ENCODE measurements at places on chromosomes 7 and 10.

DNA sequence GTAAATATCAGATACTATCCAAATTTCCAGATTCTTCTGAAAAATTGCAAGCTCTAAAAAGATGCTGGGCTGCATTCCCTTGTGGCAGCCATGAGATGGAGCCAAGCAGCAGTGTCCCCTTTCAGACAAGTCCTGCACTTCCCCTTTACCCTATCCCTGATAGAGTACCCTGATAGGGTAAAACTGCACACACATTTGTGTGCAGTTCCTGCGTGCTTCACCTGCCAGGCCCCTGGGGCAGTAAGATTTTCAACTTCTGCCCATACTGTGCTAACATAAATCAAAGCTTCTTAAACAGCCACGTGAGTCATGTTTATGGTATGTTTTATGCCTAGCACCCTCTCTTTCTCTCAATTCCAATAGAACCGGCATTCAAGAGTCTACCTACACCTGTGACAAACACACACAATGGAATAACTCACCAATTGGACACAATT lies 52.2 kb downstream of the IFIT5 start:
- no peak for DNase-seq

DNA sequence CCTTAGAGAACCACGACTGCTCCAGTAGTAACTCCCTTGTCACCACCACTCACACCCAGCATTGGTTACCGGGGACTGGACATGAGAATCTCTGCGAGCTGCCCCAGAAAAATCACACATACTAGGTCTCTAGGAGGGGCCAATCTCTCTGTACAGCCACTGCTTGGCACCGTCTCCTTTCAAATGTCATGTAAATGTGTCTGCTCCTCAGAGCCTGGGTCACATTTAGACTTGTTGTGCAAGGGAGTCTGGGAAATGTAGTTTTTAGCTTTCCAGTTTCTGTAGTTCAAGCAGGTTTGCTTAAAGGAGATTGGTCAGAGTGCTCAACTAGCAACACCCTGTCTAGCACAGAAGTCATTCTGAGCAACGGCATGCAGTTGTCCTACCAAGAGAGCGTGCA lies 60.0 kb downstream of the CHN2 start:
- no peak for DNase-seq

GRCh38 chr10:72334825-72335393 lies 19.8 kb downstream of the DNAJB12 start:
- peak; percentile 62 for DNase-seq

DNA sequence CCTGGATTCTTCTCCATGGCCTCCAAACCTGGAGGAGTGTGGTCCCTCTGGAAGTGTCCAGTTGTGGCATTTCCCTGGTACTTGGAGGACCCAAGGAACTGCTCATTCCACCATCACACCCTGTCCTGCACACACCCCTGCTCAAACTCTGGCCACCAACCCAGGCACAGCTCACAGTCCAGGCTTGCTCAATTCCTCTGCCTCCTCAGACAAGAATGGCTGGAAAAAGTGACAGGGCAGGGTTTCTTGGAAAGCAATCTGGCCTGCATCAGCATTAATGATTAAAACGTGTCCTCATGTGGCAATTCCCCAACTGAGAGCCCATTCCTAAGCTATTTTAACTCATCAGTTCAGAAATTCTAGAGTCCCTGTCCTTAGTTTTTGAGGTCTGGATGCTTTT lies 17.2 kb upstream of the TPST1 start:
- no peak for DNase-seq

- DNase-seq, result no peak
Observed at GRCh38 chr10:124962421-124962820, 20.5 kb downstream of the ZRANB1 start.

DNA sequence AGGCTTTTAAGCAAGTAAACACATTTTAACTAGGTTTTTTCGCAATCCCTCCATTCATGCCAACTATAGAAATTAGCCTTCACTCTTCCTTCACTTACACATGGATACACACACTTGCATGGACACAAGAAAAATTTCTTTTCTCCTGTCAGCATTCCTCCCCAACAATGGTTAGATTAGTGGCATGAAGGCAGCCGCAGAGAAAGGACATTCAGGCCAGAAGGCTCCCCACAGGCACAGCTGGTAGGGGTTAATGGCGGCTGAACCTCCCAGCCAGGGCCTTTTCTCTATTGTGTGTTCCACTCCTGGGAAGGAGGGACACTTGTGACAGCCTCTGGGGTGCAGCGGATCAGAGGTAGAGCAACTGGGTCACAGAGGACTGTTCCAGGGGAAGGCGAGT lies 255.0 kb upstream of the SP8 start:
- no peak for DNase-seq

DNA sequence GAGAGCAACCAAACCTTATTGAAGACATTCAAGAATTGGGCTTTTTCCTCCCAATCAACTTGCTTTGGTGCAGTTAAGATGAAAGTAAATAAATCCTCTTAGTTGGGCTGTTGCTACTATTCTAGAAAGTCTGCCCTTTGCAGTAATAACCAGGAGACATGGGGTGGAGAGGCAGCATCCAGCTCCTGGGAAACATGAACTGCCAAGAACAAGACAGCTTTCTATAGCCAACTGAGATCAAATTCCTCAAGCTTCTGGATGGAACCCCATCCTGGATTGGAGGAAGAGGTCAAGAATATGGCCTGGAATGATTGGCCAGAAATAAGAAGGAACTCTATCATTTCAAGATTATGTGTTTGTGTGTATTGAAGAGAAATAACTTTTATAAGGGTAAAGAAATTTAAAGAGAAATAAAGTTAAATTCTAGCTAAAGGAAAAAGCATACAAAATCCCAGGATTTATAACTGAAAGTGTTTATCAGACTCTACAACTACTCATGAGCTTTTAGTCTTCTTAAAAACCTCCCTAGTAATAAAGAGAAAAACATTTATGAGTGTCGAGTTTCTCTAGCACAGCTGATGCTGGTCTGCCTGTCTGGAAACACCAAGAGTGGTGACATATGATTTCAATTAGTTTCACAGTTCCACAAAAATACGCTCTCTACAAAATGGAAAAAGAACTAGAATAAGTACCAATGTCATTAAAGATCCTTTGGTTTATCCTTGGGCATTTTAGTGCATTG lies 70.1 kb upstream of the COL1A2 start:
- DNase-seq, result no peak

GRCh38 chr10:31745612-31746376 lies 182.8 kb downstream of the ARHGAP12 start:
- DNase-seq, result no peak

DNA sequence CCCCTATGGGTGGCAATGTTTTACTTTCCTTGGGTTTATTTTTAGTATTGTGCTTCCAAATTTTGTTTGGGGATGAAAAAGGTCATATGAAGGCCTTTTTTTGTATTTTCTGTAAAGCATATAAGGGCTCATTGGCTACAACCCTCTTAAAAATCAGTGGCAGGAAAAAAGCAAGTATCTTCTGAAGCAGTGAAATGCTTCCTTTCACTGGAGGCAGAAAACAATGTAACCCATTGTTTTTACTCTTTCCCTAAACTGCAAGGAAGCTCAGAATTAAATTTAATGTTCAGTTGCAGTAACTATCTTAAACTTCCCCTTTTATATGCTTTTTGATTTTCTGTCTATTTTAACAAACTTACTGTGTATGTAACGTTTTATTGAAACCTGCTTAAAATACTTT lies 148.7 kb upstream of the LYZL1 start:
- DNase-seq, result no peak

DNA sequence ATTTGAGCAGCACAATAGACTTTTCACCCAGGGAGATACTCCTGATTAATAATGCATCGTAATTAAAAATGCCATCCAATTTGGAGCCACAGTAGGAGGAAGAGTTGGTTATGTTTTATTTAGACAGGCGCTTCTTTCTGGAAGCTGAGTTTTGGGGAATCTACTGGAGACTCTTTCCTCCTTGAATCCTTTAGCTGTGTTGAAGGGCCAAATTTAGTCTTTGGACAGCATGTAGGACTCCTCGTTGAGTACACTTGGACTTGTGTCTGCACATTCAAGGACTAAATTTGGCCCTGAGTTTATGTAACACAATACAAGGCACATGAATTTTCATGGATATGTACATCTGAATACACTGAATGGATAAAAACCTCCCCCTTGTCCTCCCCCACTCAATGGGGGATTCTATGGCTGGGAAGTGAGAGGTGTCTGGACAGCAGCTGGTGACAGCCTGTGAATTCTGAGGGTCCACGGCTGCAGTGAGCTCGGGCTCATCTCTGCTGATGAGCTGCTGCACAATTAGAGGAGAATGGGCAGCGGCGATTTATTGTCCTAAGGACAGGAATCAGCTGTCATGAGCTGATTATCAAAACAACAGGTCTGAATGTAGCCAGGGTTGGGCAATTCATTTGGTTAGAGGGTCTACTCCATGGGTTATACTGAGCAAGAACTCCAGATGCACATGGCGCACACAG lies 95.2 kb downstream of the PRTFDC1 start:
- DNase-seq, result no peak

- DNase-seq, result no peak
Observed at GRCh38 chr10:73910401-73910763, 550 bp upstream of the PLAU start.

GRCh38 chr10:118454211-118454610 lies 112.1 kb upstream of the FAM204A start:
- DNase-seq, result no peak

- DNase-seq, result peak; percentile 23
Observed at GRCh38 chr7:155206318-155207020, 91.2 kb upstream of the INSIG1 start.

DNA sequence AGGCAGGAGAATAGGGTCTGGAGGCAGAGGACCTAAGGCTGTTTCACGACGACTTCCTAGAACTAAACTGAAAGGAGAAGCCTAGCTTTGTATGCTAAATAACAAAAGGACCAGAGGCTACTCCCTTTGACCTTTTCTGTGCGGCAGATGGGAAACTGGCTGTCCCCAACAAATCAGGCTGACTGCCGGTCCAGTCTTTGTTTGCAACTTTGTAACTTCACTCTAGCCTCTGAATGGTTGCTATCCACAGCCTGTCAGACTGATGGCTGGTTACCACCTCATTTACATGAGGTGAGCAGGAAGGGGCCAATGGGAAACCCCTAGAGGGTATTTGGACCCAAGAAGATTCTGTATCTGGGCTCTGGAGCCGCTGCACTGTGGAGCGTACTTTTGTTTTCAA lies 132.6 kb upstream of the SHH start:
- DNase-seq, result no peak

GRCh38 chr10:85491652-85492051 lies 874.9 kb downstream of the GRID1 start:
- DNase-seq, result no peak

DNA sequence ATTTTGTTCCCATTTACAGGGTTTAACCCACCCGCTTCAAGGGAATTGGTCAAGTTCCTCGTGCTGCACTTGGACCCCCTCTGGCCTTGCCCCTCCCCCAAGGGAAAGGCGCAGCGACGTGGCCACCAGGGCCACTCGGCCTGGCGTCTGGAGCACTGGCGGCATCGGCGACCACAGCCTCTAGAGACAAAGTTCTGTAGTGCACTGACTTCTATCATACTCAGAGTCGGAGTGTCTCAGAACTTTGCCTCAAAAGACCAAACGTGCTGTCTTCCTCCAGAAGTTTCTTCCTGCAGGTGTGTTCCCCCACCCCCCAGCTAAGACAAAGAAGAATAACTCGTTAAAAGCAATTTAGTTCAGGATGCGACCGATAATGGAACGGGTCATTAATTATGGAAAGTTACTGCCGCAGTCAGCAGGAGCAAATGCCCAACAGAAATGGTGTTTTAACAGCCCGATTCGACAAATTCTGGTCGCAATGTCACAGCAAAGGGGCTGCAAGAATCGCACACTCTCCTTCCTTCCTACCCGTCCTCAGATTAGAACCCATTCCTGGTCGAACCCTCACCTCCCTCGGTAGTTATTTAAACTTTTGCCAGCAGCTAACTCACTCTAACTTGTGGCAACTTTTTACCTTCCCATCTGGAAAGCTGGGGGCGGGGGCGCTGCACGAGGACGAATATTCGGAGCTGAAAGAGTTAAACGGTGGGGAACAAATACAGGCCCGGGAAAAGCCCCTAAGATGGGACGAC lies 202.1 kb upstream of the NFE2L3 start:
- no peak for DNase-seq

DNA sequence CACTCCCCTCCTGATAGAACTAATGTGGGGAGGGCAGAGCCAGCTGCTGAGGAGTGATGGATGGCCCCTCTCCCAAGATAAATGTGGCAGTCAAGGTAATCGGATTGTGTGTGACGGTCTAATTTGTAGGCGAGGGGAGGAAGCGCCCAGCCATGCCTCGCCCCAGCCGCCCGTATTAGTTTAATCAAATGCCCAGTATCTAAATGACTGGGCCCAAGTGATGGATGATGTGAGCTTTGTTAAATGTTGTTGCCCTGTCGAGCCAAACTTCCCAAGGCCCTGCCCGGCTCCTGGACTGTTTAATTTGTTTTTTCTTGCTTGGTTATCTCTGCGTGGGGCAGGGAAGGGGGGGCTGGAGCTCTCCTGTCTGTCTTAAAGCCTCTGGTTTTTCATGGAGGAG lies 88.4 kb upstream of the PPIF start:
- DNase-seq, result no peak

DNA sequence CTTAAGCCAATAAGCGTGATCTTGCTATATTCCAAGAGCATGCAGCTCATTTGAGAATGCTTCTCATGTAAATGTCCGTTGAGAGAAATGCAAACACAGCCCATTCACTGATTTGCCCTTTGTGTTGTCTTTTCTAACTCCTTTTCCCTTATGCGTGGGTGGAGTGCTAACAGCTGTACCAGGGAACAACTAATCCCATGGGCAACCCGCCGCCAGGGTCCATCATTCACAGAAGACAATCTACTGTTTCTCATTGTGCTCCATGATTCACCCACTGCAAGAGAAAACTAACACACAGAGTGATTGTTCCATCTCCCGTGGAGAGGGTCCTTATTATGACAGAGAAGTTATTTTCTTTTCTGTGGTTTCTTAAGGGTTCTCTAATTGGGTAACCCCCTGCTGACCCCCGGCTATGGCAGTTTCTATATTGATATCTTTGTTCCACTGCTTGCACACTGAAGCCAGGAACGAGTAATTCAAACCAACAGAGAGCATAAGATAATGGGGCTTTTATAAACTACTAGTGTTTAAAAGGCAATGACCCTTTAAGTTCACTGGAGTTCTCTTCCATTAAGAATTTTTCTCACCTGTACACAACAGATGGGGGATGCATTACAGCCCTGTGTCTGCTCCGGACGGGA lies 298.7 kb downstream of the BAMBI start:
- no peak for DNase-seq

DNA sequence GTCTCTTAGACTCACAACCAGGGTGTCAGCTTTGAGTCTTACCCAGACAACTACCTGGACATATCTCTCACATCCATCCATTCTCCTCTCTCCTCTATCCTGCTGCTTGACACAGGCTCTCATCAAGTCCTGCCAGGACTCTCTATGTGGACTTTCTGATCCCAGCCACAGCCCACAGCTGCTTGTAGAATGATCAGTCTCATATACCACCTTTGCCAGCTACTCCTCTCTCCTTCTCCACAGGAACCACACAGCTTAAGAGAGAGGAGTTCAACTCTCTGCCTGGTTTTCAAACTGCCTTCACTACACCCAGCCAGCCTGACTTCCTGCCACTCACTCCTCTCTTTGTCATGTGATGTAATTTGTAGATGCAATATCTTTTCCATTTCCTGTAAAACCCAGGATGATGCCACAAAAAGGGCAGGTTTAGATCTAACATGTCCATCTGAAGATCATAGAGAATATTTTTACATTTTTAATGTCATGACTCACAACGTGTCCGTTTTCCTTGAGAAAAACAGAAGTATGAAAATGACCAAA lies 154.0 kb downstream of the RAB11FIP2 start:
- DNase-seq, result no peak

Measured in stimulated activated CD8-positive, alpha-beta memory T cell treated with anti-CD3 and anti-CD28 coated beads, Interleukin-7, amount 100 ng/mL, for 1 hour (primary cell).